Posterior cingulate gyrus (tissue), 11 donors: ENCODE measurements at places on chromosomes 3 and 15.

DNA sequence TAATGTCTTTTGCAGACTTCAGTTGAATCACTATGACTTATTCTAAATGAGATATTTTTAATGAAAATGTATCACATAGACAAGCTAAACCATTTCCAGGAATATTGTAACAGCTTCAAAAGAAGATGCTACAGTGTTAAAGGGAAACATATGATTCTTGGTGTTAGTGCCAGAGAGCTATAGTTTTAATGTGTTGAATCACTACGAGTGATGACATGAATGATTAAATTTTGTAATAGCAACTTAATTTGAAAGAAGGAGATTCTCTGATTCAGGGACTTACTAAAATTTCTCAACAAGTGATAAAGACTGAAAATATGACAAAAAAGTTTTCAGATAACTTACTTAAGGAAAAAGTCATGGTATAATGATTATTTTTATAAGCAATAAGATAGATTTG, 267.3 kb upstream of the SLITRK3 start:
- no peak for DNase-seq

DNA sequence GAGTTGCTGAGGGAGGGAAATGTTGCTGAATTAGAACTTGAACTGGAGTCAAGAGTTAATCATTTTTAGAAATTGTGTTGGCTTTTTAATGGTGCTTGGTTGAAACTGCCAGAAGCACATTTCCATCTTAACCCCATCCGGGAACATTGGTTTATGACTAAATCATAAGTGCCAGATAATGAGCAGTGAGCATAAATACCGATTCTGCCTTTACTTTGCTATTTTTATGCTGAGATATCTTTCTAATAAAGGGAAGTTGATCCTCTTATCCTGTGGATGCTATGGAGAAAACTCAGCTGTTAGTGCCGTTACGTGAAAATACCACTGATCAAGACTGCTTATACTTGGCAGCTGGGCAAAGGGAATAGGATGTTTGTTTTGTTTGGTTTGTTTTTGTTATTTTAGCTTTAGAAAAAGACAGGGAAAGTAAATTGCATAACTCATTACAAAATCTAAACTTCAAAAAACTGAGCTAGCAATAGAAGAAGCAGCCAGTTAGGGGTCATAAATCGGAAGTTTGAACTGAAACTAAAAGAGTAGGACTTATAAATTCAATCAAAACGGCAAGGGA, 813.1 kb downstream of the NAALADL2 start:
- DNase-seq = no peak

- DNase-seq = no peak
Measured at GRCh38 chr3:149174901-149175300, 45.5 kb downstream of the HPS3 start.

- peak; percentile 89 for DNase-seq
Measured at GRCh38 chr3:184540777-184541681, 20.6 kb upstream of the EPHB3 start.

- no peak for DNase-seq
Measured at GRCh38 chr3:76756577-76756976, 283.3 kb upstream of the ROBO2 start.

- no peak for DNase-seq
Measured at GRCh38 chr15:78637776-78638435, 3.1 kb downstream of the CHRNB4 start.

GRCh38 chr3:44674211-44674610, 25.7 kb downstream of the ZNF35 start:
- DNase-seq = no peak

- no peak for DNase-seq
Measured at GRCh38 chr15:80733460-80733859, 38.4 kb downstream of the ABHD17C start.

DNA sequence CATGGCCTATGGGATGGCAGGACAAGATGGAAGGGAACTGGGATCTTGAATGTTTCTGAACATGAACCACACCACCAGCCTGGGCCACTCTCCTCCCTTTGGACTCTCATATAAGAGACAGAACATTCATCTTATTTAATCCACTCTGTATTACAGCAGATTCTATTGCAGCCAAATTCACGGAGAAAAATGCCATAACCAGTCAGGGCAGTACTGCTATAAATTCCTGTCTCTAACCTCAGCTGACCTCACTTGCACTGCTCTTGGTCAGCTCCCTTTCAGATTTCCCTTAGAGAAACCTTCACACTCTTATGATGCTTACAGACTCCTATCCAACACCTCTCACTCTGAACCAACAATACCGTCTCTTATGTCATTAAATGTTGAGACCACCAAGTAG, 101.4 kb downstream of the RYK start:
- no peak for DNase-seq

DNA sequence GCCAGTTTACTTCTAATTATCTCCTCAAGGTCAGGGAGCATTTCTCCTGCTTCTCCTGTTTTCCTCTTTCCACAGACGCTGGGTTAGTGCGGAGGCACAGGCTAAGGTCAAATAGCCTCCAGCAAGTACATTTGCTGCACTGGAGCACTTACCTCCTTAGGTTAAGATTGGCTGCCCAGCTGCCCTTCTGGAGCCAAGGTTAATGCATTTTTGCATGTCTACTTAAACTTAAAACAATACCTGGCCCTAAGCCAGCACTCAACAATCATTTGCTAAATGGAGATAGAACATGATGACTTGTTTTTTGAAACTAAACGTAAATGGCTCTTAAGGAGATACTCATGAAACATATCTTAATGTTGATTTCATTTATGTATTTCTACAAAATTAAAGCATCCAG, 83.5 kb downstream of the SSR3 start:
- no peak for DNase-seq

DNA sequence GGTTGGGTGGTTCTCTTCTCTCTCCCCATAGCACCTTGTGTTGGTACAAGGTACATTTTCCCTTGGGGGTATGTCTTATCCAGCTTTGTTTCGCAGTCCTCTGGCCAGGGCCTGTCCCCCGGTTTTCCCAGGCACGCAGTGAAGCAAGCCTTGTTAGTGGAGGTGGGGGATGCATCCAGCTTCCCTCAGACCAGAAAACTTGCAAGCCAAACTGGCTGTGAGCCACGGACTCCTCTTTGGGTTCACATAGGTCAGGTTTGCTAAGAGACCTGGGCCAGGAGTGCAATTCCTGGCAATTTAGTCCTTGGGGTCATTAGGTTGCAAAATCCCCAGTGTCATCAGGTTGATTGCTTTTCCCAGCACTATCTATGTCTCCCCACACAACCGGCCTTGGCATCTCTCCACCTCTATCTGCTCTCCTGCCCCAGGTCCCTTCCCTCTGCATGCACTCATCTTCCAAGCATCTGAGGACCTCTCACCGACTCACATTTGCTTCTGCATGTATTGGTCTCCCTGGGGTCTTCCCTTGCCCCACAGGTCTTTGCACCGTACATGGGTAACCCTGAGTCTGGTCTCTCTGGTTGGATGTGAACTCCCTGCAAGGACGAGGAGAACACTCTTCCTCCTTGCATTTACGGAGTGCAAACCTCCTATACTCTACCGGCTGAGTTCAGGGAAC, 34.2 kb downstream of the BCL2L10 start:
- no peak for DNase-seq

DNA sequence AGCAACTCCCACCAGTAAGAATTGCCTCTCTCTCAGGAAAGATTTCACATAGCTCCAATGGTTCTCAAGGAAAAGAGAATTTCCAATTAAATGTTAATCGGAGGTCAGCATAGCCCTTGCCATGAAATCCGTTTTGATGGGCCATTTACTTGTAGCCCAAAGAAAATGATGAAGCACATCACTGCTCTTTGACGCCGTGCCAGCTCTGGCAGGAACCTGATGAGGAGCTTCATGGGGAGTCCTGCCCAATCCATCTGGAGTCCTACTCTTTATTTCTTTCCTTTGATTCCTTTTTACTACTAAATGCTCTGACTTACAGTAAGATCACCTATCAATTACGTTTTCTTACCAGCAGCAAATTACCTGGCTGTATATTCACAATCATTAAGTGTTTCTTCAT, 84.7 kb downstream of the FGF12 start:
- no peak for DNase-seq

DNA sequence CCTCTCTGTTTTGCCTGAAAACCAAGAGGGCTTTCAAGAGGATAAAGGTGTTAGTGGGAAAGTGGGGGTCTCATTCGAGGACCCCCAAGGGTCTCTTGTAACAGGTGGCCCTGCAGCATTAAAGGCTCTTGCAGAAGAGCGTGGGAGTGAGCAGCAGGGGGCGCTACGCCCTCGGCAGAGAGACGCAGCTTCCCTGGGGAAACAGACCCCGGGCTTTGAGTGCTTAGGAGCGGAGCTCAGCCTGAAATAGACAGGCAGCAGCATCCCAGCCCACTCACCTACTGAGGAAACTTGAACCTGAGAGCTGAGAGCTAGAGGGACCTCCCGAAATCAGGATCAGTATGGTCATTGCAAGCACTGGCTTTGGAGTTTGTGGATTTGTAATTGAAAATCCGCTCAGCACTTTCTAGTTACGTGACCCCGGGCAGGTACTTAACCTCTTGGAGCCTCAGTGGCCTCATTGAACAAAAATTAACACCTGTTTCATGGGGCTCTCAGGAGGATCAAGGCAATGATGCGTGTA, 25.7 kb downstream of the RPLP1 start:
- DNase-seq = peak; percentile 49

DNA sequence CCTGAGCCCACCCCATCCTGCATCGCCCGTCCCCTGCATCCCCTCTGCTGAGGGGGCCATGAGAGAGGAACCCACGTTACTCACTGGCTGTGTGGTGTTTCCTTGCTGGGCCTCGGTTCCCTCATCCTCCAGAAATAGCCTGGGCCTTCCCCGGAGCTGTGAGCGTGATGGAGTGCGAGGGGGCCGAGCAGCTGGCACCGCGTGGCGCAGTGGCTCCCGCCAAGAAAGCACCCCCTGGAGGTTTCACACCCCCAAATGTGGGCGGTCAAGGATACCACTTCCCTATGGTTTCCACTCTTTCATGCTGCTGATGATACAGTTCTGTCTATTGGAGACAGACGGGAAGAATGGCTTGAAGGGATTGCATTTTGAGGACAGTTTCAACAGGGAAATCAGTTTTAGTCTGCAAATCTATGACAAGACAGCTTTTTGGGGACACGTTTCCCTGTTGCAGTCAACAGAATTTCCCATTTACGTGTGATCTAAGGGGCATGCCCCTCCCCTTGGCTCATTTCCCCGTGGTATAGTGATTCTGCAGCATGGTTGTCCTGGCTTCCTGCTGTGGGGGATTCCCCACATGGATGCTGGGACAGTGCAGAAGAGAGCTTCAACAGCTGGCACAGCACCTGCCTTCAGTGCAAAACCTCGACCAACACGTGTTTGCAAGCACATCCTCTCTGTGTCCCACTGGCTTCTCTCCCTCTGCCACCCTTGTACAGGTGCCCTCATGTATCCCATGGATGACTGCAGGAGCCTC, 377.5 kb downstream of the LRTM1 start:
- peak; percentile 69 for DNase-seq

GRCh38 chr15:68719672-68720071, 101.0 kb downstream of the ANP32A start:
- DNase-seq = no peak

DNA sequence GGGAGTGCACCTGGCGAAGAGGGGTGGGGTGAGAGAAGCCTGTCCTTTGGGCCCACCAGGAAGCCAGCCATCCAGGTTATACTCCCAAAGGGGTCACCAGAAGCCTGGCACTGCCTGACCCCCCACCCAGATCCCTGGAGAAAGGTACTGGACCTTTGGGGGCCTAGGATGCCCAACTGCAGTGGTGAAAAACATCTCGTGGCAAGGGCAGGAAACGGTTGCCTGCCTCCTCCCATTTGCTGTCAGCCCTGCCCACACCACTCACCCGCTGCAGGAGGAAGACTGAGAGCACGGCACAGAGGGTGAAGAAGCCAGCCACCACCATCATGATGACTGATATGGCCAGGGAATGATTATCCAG, 2.2 kb upstream of the ULK3 start:
- DNase-seq = no peak

DNA sequence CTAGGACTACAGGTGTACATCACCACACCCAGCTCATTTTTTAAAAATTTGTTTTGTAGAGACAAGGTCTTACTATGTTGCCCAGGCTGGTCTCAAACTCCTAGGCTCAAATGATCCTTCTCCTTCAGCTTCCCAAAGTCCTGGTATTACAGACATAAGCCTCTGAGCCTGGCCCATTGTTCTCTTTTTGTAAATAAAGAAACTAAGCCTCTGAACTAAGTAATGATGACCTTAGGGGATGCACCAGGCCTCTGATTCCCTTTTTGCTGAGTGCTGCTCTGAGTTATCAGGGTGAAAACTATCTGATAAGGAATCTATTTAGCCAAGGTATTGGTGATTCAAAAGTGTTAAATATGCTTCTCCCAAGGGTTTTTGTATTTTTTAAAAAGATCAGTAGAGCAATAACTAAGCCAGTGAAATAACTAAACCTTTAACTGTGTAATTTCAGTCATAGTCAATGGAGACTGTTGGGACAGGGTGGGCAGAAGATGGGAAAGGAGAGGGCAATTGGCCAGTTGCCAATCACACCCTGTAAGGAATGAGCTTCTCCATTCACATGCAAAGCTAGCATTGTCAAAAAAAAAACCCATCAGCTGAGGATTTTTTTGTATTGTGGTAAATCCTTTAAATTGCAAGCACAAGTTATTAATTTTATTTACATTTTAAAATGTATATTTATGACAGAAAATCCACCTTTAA, 194.8 kb upstream of the PFN2 start:
- DNase-seq = no peak

- peak; percentile 34 for DNase-seq
Measured at GRCh38 chr15:88894348-88894818, 961 bp downstream of the HAPLN3 start.

- DNase-seq = no peak
Measured at GRCh38 chr15:76330080-76330680, 6.4 kb upstream of the ISL2 start.

DNA sequence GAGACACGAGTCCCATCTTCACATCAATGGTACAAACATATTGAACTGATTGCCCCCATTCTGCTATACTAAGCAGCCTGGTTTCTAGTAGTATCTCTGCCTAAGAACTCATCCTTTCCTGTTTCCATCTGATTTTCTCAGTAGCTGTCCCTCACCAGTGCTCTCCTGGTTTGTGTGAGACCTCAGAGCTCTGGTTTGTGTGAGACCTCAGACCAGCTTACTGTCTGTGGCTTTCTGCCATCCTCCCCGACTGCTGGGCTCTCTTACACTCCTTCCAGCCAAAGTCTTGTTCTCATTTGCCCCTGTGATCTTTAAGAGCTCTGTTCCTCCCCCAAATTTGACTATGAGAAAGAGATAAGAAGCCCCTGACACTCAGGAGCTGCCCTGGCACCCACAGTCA, 41.1 kb upstream of the NEDD4 start:
- no peak for DNase-seq

GRCh38 chr3:77684115-77684514, 644.2 kb downstream of the ROBO2 start:
- no peak for DNase-seq
